ENCODE measurements at places on chromosomes 1 and 21. TPM values are rescaled to one million over a fixed set of nuclear protein-coding genes. Genes with fewer than 3 reads are reported as not detected.

DNA sequence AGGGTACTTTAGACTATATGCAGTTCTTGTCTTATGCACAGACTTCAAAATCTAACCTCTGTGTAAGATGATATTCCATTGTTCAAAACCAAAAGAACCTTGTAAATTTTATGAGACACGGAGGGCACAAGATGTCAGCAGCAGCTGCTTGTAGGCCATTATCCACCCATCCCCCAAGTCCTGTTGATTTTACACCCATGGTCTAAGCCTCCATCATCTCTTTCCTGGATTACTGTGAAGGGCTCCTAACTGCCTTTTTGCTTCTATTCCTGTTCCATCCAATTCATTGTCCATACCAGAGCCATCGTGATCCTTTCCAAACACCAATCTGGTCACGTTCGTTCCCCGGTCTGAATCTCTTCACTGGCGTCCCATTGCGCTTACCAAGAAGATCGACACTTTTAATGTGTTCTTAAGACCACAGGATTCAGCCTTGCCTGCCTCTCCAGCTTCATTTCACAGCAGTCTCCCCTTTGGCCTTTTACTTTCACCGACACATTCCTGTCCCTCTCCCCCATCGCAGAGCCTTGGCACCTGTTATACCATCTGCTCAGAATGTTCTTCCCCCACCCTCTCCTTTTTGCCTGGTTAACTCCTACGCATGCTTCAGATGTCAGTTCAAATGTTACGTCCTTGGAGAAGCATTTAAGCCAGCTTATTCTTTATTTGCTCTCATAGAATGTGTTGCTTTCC is 107.3 kb upstream of the POU3F1 start:
- H3K27ac ChIP-seq: no peak overlapping the region
- DNase-seq: no peak
- H3K4me1 ChIP-seq: no peaks in the 10 kb centered on the region
- H3K36me3 ChIP-seq: no peaks in the 10 kb centered on the region

DNA sequence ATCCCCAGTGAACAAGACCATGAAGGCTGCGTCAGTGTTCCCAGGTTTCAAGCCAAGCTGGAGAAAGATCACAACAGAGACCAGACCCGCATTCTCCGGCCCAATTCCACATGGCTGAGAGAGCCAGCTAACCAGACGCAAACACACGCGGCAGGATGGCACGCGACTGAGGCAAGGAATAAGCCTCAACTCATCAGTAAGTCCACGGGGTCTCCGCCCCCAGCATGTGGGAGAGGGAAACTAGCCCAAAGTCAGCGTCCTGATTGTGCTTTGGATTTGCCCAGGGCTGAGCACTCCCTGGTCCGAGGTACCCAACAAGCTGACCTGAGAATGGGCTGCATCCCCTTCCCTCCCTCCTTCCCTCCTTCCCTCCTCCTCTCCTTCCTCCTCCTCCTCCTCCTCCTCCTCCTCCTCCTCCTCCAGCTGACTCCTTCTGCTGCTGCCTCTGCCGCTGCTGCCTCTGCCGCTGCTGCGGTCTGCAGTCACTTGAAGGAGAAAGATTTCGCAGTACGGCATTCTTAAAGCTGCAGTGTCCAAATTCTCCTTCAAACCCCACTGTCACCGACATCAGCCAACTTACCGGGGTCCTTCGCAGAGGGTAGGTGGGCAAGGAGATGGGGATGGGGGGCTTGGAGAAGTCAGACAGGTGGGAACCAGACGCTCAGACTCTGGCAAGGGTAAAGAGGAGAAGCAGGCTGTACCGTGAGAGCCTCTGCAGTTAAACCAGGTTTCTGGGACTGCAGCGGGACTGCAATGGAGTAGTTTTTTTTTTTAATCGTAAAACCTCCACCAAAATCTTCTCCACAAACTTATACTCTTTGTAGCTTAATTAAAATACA is 33.0 kb upstream of the H6PD start:
- H3K27me3 ChIP-seq: peaks cover 90% of the 10 kb centered on the region
- no peak for DNase-seq
- peaks cover 9% of the 10 kb centered on the region for H3K4me1 ChIP-seq
- H3K36me3 ChIP-seq: no peaks in the 10 kb centered on the region
- H3K27ac ChIP-seq: no peak overlapping the region

GRCh38 chr1:242534753-242535152 is 10.3 kb upstream of the PLD5 start:
- peaks cover 33% of the 10 kb centered on the region for H3K27me3 ChIP-seq
- no peaks in the 10 kb centered on the region for H3K36me3 ChIP-seq
- H3K4me3 ChIP-seq: no peak overlapping the region

GRCh38 chr1:78840453-78841271 is 165.9 kb downstream of the ADGRL4 start:
- H3K27me3 ChIP-seq: no peaks in the 10 kb centered on the region
- DNase-seq: no peak
- no peak overlapping the region for H3K27ac ChIP-seq
- H3K4me1 ChIP-seq: peaks cover 14% of the 10 kb centered on the region

DNA sequence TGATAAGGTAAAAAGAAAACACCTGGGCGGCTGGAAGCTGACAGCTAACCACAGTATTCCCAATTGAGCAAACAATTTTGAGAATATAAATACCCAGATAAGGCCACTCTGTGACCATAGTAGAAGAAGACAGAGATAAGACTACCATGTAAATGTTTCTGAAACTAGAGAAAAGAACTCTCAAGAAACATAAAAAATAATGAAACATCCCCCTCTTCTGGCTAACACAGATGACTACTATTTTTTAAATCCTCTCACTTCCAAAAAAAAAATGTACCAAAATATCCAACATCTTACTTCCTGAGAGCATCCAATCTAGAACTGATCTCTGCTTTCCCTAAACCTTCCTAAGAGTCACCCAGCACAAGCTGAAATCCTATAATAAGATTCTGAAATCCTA is 125.9 kb downstream of the HFM1 start:
- no peak overlapping the region for H3K27ac ChIP-seq
- H3K36me3 ChIP-seq: peaks cover 5% of the 10 kb centered on the region
- peaks cover 56% of the 10 kb centered on the region for H3K27me3 ChIP-seq
- DNase-seq: no peak
- H3K4me1 ChIP-seq: peaks cover 10% of the 10 kb centered on the region
- no peak overlapping the region for H3K4me3 ChIP-seq

DNA sequence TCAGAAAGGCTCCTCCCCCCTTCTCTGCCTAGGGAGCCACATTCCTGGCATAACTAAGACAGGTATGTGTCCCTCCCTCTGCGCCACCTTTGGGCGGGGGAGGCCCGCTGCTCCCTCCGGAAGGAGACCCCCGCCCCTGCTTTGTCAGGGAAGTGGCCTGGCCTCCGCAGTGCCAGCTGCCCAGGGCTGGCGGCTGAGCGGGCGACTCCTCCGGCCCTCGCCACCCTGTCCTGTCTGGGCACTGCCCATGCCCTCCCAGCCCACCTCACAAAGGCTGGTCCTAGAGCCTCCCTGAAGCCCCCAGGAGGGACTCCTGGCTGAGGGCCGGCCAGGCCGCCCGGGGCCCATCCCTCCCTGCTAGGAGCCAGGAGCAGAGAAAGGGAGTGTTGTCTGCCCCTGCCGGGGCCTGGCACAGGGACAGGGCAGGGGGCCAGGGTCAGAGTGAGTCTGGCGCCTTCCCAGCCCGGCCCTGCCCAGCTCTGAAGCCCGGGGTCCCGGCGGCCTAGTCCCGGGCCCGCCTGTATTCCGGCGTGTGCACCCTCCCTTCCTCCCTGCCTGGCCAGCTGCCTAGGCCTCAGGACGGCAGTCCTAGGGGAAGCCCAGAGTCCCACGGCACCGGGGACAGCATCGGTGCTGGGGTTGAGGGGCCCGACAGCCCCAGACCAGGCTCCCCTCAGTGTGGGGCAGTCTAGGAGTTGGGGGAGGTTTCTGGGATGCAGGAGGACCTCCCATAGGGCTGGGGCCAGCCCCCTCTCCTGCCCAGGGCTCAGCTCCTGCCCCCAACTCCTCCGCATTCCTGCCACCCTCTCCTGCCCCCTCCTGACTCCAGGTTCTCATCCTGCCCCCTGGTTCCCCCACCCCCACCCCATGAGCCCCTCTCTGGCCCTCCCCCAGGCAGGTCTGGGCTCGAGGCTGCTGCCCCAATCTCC is 5.1 kb downstream of the AGRN start:
- peaks cover 7% of the 10 kb centered on the region for H3K36me3 ChIP-seq
- H3K4me3 ChIP-seq: no peak overlapping the region
- H3K27ac ChIP-seq: peak overlapping the region; percentile 82

DNA sequence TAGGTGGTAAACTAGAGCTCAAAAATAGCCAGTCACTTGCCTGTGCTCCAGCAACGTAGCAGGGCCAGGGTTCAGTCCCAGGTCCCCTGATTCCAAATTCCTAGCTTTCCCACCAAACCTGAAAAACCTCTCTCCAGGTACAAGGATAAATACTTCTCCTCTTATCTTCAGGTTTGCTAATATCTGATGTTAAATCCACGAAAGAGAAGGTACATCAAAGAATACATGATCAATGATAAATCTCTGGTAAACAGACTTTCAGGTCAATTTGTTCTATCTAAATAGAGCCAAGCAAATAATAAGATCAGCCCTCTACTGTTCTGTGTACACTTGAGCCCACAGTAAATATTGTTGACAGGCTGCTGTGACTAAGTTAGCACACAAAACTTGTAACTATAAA is 52.1 kb upstream of the AKT3 start:
- H3K27ac ChIP-seq: peak overlapping the region; percentile 21
- no peak for DNase-seq
- H3K4me3 ChIP-seq: peak overlapping the region; percentile 4
- peaks cover 58% of the 10 kb centered on the region for H3K27me3 ChIP-seq

GRCh38 chr1:92380867-92381266 is 82.0 kb downstream of the RPAP2 start:
- H3K27ac ChIP-seq: no peak overlapping the region
- no peak overlapping the region for H3K4me3 ChIP-seq
- no peaks in the 10 kb centered on the region for H3K27me3 ChIP-seq
- DNase-seq: no peak

- no peak for DNase-seq
- H3K4me1 ChIP-seq: peaks cover 3% of the 10 kb centered on the region
- H3K36me3 ChIP-seq: peaks cover 2% of the 10 kb centered on the region
- no peak overlapping the region for H3K27ac ChIP-seq
Observed at GRCh38 chr1:157469752-157470675, 82.3 kb downstream of the FCRL5 start.

GRCh38 chr1:80083892-80084291 is 1077.4 kb upstream of the ADGRL4 start:
- H3K4me3 ChIP-seq: no peak overlapping the region
- no peak for DNase-seq
- H3K36me3 ChIP-seq: no peaks in the 10 kb centered on the region
- peaks cover 3% of the 10 kb centered on the region for H3K4me1 ChIP-seq
- no peaks in the 10 kb centered on the region for H3K27me3 ChIP-seq
- H3K27ac ChIP-seq: no peak overlapping the region

GRCh38 chr1:214335567-214335966 is 54.6 kb downstream of the SMYD2 start:
- H3K36me3 ChIP-seq: peaks cover 19% of the 10 kb centered on the region
- DNase-seq: no peak
- H3K27ac ChIP-seq: no peak overlapping the region
- H3K4me3 ChIP-seq: no peak overlapping the region

GRCh38 chr1:188489336-188490112 is 1660.8 kb downstream of the PLA2G4A start:
- H3K4me3 ChIP-seq: no peak overlapping the region
- no peak for DNase-seq
- H3K27me3 ChIP-seq: no peaks in the 10 kb centered on the region

DNA sequence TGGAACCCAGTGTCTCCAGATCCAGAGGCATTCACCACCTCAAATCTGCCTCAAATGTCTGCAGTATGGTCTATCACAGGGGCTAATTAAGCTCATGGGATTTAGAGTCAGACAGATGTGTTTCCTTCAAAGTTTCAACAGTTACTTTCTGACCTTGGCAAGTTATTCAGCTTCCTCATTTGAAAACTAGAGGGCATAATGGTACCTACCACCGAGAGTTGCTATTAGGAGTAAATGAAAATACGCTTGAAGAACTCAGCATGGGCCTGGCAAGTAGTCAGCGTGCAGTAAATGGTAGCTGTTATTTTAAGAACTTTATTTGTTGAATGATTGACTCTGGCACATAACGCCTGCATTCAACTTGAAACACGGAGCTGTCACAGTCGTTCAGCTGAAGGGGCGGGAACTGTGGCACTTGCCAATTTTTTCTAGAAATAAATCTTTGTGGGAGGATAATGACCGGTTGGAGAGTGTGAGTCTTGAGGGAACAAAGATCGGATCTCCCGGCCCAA is 1.2 kb upstream of the CAP1 start:
- peaks cover 4% of the 10 kb centered on the region for H3K36me3 ChIP-seq
- DNase-seq: no peak
- no peaks in the 10 kb centered on the region for H3K27me3 ChIP-seq
- H3K27ac ChIP-seq: peak overlapping the region; percentile 99

DNA sequence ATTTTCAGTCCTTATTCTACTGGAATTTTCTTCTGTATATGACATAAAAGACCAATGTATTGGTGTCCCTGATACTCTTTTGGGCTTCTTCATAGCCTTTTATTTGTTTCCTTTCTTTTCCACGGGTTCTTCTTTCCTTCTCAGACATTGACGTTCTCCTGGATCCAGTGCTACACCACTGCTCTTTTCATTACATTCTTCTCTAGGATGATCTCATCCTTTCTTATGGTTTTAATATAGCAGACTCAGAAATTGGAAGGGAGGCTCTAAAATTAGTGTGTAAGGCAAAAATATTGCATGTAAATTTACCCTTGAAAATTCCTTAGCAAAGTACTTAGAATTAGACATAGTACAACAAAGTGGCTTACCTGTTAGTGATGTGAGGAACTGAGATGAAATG is 65.3 kb downstream of the SELENOF start:
- no peak overlapping the region for H3K27ac ChIP-seq
- H3K4me3 ChIP-seq: no peak overlapping the region
- no peaks in the 10 kb centered on the region for H3K27me3 ChIP-seq
- no peak for DNase-seq
- no peaks in the 10 kb centered on the region for H3K36me3 ChIP-seq

- peaks cover 1% of the 10 kb centered on the region for H3K36me3 ChIP-seq
- H3K4me3 ChIP-seq: peak overlapping the region; percentile 93
- H3K27ac ChIP-seq: peak overlapping the region; percentile 99
- H3K27me3 ChIP-seq: no peaks in the 10 kb centered on the region
- peak; percentile 11 for DNase-seq
Observed at GRCh38 chr1:70353601-70354331, 756 bp downstream of the ANKRD13C start.

GRCh38 chr1:76294482-76295194 is 220.1 kb downstream of the ST6GALNAC3 start:
- peaks cover 1% of the 10 kb centered on the region for H3K4me1 ChIP-seq
- H3K27ac ChIP-seq: no peak overlapping the region
- no peak for DNase-seq
- no peak overlapping the region for H3K4me3 ChIP-seq

GRCh38 chr1:169896013-169896412 is 2.3 kb upstream of the SCYL3 start:
- H3K27me3 ChIP-seq: peaks cover 20% of the 10 kb centered on the region
- DNase-seq: no peak
- H3K36me3 ChIP-seq: no peaks in the 10 kb centered on the region
- H3K4me1 ChIP-seq: peaks cover 19% of the 10 kb centered on the region
- H3K27ac ChIP-seq: no peak overlapping the region

The SYT14 gene
- 3.7 TPM for total RNA-seq

The LCE1E gene
- total RNA-seq: not detected

The NEGR1 gene
- total RNA-seq: 1.6 TPM

The FCRL2 gene
- not detected for total RNA-seq

The GPR3 gene
- 1.1 TPM for total RNA-seq

The COL11A1 gene
- total RNA-seq: 2.4 TPM

The FMO1 gene
- not detected for total RNA-seq

The TFF2 gene
- total RNA-seq: not detected

The LCE2A gene
- total RNA-seq: not detected

The RNU1-4 gene
- total RNA-seq: 3,957 TPM

The APCS gene
- total RNA-seq: not detected
